Posterior cingulate gyrus (tissue), 11 donors: ENCODE measurements at places on chromosomes 7 and 10.

DNA sequence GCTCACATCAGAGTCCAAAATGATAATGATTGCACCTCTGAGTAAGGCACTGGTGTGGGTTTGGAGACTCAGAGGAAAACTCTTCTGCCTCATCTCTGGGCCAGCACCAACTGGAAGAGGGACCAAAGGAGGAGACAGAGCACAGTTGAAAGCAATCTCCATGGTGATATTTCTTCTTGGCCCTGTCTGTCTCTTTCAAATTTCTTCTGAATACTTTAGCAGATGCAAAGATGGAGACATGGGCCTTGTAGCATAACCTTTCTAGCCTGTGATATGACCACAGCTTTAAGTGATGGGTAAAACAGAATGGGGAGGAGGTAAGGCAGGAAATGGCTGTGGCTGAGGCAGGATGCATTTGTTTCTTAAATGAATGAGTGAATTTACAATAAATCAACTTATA, 12.2 kb upstream of the GIMAP7 start:
- no peak for DNase-seq

DNA sequence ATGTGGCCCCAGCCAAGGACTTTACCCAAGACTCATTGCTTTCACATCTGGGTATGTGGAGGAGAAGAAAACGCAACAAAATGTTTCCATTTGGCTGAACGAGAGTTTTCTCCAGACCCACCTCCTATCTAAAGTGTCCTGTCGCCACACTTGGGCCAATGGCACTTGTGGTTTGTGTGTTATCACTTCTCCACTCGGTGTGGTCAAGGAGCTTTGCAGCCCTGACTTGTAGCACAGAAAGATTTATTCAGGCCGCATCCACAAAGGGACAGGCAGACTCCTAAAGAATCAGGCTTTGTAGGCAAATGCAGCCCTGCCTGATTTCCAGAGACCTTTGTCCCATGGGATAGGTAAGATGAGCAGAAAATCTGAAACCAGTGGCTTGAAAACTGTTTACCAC, 12.8 kb upstream of the LRRC4 start:
- DNase-seq = no peak

GRCh38 chr7:87511510-87511909, 36.0 kb upstream of the ABCB4 start:
- no peak for DNase-seq

GRCh38 chr10:75739414-75740143, 308.2 kb downstream of the LRMDA start:
- DNase-seq = no peak

GRCh38 chr7:1692515-1693418, 22.7 kb downstream of the ELFN1 start:
- DNase-seq = no peak

DNA sequence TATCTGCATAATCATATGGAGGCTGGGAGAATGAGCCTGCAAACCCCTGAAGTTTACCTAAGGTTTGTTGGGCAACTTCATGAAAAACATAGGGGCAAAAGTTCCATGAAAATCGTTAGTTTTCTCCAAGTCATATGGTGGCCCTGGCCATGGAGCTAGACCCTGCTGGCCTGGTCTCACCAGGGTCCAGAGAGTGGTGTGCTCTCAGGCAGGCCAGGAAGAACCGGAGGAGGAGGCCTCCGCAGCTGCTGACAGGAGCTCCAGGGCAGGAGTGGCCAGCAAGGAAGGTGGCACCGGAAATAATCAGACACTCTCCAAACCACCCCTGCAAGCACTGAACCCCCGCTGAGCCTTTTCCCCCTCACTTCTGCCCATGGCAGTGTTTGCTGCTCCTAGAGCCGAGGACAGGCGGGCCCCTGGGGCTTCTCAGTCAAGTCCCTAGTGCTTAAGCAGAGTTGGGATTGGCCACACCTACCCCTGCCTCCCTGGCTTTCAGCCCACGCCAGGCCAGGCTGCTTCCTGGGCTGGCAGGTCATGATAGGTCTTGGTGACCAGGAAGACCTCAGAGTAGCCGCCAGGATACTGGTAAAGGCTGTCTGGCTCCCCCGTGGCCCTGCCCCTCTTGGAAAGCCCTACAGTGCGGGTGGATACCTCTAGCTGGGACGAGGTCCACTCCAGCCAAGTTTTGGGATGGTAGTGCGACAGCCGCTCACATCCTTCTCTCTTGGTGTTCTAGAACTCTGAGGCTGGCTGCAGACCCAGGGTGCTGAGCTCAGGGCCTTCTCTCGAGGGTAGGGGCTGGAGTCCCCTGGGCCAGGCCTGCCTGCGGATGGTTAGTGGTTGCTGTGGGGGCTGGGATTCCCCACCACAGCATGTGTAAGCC, 242.8 kb downstream of the MGMT start:
- DNase-seq = no peak

DNA sequence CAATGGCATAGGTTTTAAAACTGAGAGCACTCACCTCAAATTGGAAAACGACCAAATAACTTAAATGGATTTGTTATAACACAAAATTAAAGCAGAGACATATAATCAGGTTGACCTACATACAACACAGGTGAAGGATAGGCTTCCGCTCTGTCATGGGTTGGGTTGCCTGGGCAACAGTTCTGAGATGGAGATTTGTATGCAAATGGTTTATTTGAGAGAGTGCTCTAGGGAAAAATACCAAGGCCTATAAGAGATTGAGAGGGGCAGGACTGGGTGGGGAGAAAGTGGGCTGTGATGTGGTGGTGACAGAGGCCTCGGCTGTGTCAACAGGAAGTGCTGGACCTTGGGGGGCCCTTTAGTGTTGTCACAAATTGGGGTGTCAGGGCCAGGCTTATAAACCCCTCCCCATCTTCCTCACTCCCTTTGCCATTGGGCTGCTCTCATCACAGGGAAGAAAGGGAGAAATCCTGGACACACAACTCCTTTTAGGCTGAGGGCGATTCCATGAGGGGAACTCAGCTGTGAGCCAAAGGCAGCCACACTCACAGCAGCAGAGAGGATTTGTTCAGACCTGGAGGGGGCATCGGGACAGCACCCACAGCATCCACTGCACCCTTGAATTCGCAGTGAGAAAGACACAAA, 105.4 kb upstream of the LYZL1 start:
- DNase-seq = no peak

DNA sequence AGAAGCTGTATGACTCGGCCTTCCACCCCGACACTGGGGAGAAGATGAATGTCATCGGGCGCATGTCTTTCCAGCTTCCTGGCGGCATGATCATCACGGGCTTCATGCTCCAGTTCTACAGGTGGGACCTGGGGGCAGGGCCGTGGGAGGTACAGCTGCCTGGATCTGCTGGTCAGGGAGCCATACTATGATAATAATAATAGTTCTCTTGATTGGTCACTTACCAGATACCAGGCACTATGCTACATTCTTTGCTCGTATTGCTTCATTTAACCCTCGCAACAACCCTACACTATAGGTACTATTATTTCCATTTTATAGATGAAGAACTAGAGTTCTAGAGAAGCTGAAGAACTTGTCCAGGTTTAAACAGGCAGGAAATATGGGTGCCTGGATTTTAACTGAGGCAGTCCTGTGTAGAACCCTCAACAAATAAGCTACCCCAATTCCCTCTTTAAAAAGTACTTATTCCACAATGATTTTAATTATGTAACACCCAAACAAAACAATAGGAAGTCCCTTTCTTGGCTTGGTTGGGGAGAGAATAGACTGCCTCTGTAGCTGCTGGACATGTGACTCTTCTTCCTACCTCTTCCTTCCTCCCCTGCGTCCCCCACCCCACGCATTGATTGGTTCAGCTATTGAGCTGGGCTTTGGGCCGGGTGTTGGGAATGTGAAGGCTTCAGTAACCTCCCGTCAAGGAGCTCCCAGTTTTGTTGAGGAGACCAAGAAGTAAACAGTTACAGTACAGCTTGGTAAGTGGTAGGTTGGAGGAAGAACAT, 12.8 kb downstream of the SFXN2 start:
- no peak for DNase-seq

DNA sequence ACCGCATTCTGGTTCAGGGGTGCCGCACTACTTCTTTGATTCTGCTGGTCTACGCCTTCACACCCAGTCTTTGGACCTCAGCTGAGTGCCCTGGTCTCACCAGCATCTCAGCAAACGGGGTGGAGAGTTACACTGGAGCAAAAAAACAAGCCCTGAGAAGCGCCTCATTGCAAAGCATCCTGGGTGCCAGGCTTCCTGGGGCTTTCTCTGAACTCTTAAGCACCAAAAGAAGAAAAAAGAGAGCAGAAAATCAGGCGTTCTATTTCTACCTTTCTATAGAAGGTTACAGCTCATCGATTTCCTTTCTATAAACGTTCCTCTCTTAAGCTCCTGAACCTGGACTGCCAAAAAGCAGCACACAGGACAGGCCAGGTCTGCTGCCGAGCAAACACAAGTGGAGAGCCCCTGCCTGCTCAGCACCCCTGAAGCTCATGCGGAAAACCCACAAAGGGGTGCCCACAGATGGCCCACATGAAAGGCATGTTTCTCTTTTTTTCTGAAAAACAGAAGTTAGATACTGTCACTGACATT, 217.9 kb downstream of the SFMBT2 start:
- DNase-seq = no peak
